NCI-H2081 treated with DMSO at 0.1 percent for 48 hours (cell line): ENCODE measurements at places on chromosomes 12 and 14.

DNA sequence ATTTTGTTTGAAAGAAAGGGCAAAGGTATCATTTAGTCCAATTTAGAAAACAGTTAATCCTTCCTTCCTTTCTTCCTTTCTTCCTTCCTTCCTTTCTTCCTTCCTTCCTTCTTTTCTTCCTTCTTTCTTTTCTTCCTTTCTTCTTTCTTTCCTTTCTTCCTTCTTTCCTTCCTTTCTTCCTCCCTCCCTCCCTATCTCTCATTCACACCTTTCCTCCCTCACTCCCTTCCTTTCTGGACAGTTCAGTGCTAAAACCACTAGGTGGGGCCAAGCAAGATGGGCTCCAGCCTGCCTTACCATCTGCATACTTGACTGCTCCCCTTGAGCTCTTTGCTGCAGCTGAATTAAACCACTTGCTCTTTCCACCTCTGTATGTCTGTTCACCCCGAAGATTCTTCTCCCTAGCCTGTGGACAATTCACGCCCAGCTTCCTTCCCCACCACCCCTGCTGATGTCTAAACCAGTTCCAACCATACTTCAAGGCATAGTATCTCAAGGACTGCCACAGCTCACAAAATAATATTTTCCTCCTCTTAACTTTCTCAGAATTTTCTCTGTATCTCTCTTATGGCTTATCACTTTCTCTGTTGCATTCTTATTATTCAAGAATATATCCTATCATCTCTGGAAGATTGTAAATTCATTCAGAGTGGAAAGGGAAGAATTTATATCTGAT lies 78.0 kb downstream of the DBX2 start:
- DNase-seq = no peak

GRCh38 chr12:22526836-22527235 lies 17.5 kb downstream of the C2CD5 start:
- DNase-seq = no peak

GRCh38 chr14:99604766-99605298 lies 825 bp upstream of the CCDC85C start:
- DNase-seq = no peak

GRCh38 chr12:105262461-105263184 lies 26.6 kb upstream of the APPL2 start:
- no peak for DNase-seq

DNA sequence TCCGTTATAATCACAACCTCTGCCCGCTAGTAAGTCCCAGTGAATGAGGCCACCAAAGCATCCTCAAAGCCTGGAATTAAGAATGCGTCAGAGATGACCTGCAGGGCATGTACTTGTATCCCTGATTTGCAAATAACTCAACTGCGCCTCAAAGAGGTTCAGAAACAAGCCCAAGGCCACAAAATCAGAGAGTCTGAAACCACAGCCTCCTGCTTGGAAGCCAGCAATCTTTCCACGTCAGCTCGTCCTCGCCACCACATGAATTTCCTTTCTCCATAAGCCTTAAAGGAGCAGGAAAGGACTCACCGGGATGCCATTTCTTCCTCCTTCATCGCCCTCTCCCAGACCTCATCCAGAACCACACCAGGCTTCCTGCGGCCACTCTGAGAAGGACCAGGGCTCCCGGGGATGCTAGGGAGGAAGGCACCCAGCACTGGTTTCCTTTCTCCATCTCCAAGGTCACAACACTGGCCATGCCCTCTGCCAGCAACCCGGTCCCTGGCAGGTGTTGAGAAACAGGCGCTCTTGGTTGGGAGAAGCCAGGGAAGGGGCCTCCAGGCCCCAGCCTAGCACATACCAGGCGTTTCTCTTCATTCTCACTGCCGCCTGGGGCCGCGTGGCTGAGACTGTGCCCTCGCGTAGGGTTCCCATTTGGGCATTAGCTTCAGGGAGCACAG lies 191.2 kb upstream of the DIO3 start:
- no peak for DNase-seq

- DNase-seq = no peak
Observed at GRCh38 chr12:110367181-110367864, 36.2 kb downstream of the ANAPC7 start.

GRCh38 chr14:87158283-87158682 lies 834.7 kb downstream of the GALC start:
- DNase-seq = no peak

DNA sequence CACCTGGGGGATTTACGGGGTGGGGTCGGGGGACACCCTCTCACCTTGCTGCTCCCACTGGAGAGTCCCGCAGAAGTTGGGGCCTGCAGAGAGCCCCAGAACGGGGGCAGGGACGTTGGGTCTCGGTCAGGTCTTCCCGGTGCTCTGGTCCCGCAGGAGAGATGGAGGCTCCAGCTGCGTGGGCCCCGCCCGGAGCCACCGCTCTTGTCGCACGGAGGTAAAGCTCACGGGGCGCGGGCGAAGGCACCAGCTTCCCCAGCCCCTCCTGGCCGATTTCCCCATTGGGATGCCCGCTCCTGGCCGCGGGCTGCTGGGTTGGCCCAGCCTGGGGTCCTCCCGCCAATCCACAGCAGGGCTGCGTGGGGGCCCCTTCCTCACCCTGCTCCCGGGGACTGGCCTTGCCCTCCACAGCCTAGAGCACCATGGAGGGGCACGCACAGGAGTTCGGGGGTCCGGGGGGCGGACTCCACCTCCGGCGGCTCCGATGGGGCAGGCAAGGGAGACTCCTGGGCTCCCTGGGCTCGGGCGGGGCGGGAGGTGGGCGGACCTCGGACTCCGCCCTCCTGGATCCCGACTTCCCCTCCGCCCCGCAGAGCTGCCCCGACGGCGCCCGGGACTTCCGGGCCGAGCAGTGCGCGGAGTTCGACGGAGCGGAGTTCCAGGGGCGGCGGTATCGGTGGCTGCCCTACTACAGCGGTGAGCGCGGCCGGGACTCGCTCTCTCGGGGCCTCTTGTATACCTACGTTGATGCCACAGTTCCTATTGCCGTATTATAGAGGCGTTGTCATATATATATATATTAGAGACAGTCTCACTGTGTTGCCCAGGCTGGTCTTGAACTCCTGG lies 8.4 kb downstream of the PAPLN start:
- no peak for DNase-seq

- DNase-seq = no peak
Observed at GRCh38 chr12:115870021-115870420, 407.5 kb downstream of the MED13L start.

- no peak for DNase-seq
Observed at GRCh38 chr14:89088530-89088929, 264.1 kb downstream of the TTC8 start.

GRCh38 chr14:50714450-50715073 lies 46.5 kb upstream of the SAV1 start:
- no peak for DNase-seq

DNA sequence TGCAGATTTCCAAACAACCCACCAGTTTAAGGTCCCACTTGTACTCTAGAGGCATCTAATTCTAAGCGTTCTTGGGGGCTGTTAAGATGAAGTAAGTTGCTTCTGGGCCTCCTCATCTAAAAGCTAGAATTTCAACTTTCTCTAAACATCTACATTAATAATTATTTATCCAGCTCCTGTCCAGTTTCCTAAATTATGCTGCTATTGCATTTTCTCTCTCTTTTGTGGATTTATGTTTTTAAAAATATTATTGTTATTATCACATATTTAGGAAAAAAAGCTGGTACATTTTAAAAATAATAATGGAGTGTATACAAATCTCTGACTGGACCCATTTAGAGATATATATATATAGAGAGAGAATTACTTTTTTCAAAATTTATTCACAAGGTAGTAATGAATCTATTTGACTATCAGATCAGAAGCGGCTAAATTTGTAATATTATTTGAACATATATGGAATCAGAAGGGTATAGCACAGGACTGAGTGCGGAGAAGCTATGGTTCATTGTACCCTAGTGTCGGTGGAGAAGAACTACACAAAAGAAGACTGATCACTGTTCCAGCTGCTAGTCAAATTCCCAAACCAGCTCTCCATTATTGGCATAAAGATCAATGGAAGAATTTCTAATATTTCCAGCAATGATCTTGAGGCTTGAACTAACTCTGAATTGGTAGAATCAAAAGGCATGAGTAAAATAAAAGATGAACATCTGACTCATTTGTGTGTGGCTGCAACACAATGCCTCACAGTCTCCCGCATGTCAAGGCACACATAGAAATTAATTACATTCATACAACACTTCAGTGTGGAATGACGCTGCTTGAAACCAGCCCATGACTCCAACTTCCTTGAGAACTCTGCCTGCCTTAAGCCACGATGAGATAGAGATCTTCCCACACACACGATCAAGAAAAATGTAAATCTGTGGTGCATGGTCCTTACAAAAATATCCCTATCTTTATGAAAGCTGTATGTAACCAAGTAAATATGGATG lies 433.4 kb upstream of the OR4E1 start:
- DNase-seq = no peak

DNA sequence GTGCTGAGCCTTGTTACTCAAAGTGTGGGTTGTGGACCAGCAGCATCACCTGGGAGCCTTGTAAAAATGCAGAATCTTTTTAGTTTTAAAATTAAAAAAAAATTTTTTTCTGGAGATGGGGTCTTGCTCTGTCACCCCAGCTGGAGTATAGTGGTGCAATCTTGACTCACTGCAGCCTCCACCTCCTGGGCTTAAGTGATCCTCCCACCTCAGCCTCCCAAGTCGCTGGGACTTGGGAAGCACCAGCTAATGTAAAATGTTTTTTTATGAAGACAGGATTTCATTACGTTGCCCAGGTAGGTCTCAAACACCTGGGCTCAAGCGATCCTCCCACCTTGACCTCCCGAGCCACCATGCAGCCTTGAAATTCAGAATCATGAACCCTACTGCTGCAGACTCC lies 14.4 kb downstream of the MYBPC1 start:
- no peak for DNase-seq

DNA sequence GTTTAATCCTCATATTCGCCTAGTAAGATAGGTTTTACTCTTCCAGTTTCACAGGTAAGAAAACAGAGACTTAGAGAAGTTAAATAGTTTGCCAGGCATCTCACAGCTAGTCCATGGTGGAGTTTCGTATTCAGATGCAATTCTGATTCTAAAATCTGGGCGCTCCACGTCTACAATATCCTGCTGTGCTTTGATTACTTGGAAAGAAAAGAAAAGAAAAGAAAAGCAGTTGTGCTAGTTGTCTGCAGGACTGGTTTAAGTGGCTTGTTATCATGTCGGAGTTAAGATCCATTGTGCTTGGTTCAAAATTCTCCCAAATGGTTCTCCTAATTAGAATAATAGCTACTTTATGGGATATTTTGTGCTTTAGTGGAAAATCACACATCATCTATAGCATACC lies 18.6 kb downstream of the AKAP3 start:
- no peak for DNase-seq

- no peak for DNase-seq
Observed at GRCh38 chr14:73477618-73478266, 13.0 kb upstream of the RIOX1 start.

DNA sequence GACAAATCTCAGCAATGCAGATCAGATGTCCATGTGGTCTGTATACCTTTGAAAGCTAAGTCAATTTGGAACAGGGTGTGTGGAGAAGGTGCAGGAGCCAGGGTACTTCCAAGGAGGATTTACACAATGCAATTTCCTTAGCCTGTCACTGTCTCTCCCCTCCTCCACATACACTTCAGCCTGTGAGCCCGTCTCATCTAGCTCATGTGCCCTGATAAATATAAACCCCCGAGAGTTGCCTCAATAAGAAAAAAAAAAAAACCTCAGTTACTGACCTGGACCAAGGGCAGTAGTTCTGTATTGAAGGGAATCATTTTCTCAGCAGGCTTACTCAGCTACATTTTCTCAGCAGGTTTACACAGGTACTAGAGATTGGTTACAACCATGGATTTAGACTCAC lies 132.1 kb upstream of the PELI2 start:
- DNase-seq = no peak

DNA sequence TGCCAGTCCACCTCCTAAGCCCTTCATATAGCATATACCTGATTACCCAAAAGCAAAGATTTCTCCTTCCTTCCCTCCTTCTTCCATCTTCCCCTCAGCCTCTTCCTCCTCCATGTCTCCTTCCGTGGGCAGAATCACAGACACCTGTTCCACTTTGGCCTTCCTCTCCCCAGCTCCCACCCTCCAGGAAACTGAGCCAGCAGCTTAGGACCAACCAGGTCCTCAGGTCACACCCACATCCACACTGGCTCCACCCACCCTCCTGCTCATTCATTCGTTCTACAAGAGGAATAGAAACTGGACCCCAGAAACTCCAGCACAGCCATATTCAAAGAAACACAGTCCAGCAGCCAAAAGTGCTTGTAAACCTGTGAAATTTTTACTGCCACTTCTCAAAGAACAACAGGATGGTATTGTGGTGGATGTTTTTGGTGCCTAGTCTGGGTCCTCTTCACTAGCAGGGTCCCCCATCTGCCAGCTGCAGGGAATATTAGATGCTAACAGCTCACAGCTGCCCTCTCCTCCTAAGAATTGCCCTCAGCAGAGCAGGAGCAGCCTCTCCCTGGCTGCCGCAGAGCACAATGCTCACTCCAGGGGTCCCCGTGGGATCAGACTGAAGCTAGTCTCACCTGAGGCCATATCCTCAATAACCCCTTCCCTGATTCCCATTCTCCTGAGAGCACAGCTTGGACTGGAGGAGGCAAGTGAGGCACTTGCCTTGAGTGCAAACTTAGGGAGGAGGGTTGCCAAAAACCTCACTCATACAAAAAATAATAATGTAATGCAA lies 18.4 kb downstream of the CMKLR1 start:
- no peak for DNase-seq

GRCh38 chr12:111269718-111270117 lies 99.2 kb downstream of the PHETA1 start:
- DNase-seq = no peak

DNA sequence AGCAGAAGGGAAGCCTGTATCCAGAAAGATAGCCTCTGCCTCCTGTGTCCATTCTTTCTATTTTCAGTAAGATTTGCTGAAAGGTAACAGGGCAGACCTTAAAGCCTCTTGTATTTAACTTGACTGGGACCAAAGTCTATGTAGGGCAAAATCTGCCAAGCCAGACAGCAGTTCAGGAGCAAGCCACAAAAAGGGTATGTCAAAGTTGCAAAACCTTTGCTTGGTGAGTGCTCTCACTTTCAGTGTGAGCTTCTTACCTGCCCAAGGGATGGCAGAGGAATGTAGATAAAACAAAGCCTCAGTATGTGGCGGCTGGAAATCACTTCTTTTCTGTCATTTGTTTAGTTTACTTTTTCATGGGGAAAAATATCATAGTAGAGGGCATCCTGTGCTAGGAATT lies 63.1 kb downstream of the PLEKHG7 start:
- no peak for DNase-seq

DNA sequence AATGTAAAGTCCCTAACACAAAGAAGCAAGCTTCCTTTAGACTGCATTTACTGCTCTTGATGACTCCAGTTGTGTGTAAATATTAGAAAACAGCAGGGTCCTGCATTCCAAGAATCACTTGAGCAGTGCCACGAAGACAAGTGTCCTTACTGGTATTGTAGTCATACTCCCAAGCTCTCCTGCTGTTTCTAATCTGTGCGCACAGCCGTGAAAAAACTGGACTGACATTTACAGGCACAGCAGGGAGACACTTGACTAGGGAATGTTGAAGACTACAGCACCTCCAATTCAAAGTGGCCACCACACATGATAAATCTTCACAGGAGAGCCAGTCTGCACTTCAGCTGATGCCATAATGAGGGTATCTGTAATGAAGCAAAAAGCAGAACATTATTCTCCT lies 91.4 kb downstream of the VRK1 start:
- no peak for DNase-seq
